ENCODE measurements at places on chromosomes 13 and 19.

- DNase-seq: no peak
Measured at GRCh38 chr13:51246418-51247277, 24.4 kb downstream of the FAM124A start.

DNA sequence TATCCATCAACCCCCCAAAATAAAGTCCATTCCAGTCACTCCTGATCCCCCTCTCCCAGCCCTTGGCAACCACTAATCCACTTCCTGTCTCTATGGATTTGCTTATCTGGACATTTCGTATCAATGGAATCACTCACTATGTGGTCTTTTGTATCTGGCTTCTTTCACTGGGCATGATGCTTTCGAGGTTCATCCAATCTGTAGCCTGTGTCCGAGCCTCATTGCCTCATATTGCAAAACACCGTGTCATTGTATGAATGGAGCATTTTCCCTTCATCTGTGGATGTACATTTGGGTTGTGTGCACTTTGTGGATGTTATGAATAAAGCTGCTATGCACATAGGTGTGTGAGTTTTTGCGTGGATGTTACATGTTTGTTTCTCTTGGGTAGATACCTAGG lies 1.4 kb upstream of the FZR1 start:
- DNase-seq: no peak

GRCh38 chr19:14650161-14650560 lies 24.5 kb downstream of the ADGRE3 start:
- no peak for DNase-seq

GRCh38 chr13:47774671-47774994 lies 226.4 kb downstream of the SUCLA2 start:
- DNase-seq: no peak

- DNase-seq: no peak
Measured at GRCh38 chr19:42285541-42285941, 16.4 kb upstream of the PRR19 start.

DNA sequence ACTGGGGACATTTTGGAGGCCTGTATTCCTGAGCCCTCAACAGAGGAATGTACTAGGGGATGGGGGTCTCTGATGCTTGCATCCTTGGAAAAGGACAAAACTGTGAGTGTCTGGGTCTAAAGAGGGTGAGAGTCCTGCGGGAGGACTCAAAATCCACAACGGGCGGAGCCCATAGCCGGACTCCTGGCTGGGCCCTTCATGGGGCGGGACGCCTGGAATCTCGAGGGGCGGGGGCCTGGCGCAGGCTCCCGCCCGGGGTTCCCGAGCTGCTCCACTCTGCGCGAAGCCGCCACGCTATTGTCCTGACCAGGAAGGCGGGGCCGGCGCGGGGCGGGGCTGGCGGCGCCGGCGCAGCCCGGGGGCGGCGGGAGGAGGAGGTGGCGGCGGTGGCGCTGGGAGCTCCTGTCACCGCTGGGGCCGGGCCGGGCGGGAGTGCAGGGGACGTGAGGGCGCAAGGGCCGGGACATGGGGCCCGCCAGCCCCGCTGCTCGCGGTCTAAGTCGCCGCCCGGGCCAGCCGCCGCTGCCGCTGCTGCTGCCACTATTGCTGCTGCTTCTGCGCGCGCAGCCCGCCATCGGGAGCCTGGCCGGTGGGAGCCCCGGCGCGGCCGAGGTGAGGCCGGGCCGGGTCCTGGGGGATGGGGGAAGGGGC lies at the start of gene APLP1:
APLP1 (plus strand) TSS at position 403 of the 651 bp plus-strand sequence; CDS start at position 466, 63 bp downstream.
- peak; percentile 88 for DNase-seq

GRCh38 chr19:6752256-6753177 lies 13.0 kb downstream of the TRIP10 start:
- DNase-seq: no peak

DNA sequence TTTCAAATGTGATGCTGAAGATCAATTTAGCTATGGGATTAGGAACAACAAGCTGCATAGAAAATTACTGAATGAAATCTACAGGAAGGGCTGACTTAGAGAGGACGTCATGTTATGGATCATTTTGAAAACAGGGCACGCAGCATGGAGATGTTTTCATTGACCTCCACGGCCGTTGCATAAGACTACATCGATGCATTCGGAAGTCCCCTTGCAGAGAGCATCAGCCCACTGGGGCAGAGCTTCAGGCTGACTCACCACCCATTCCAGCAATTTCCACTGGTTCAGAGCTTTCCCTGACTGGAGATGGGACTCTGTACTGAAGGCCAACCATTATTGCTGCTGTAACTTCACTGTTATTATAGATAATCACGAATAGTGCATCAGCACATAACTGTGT lies 305.3 kb downstream of the IRS2 start:
- no peak for DNase-seq

GRCh38 chr19:41376241-41376997 lies at the start of gene TMEM91:
Gene TMEM91, plus strand, starts transcription at chr19:41376533. Its CDS starts 1,777 bp downstream, at chr19:41378310.
- DNase-seq: peak; percentile 62

GRCh38 chr13:32001154-32001768 lies 30.3 kb upstream of the FRY start:
- no peak for DNase-seq

DNA sequence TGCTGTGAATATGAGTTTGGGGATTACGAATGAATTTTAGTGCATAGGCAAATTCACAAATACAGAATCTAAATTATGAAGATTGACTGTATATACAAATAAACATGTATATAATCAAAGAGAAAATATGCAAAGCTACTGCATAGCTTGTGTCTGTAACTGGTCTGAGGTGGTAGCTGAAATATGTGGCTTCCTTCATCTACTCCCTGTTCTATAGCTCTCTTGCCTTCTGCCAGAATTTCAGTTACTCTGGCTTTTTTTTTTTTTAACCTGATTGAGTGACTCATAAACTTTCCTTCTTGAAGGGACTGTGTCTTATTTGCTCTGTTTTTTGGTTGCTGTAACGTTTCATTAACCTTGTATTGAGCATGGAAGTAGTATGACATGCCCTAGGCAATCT lies 26.6 kb downstream of the DNAJC3 start:
- no peak for DNase-seq

DNA sequence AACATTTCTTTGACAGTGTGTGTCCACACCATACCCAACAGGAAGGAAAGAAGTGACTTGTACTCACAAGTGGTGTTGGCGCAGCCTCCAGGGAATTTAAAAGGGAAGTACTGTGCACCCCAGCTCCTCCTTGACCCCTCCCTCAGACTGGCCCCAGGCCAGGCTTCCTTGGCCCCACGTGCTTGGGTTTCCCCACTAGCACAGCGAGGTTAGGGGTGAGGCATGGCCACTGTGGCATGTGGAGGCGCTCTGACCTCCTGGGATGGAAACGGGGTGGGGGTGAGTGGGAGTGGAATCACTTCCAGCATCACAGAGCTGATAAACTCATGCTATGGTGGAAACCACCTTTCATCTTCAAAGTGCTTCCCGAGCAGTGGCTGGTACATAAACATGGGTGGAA lies 168.6 kb downstream of the ZNF536 start:
- DNase-seq: no peak

DNA sequence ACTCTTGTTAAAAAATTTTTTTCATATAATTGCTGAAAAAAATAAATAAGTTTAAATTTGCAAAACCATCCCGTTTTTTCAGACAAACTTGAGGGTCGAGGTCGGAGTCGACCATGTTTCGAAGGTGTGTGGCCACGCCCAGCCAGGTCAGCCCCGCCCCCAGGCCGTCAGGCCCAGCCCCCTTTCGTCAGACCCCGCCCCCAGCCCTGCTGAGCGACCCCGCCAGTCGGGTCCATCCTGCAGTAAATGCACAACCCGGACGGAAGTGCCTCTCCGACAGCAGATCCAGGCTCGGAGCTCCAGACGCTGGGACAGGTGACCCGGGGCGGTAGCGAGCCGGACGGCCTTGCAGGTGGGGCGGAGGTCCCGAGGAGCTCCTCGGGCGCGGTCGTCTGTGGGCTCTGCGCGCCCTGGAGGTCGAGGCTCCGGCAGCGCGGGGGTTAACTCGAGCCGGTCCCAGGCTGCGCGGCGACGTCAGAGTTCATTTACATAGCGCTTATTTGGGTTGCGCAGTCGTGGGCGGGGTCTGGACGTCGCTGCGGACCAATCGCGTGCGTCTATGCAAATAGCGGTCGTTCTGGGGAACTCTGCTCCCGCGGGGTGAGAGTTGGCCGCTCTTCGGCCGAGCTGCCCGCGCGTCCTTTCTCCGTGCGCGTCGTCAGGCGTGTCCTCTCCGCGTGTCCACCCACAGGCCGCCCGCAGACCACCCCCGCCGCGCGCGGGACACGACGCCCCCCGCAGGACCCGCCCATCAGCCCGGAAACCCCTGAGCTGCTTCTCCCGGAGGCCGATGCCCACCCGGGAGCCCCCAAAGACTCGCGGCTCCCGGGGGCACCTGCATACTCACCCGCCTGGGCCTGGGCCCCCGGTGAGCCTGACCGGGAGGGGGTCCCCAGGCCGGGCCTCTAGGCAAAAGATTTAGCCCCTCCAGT lies at the start of gene OCEL1:
OCEL1 (plus strand) TSS at position 225 of the 932 bp plus-strand sequence; CDS start at position 247, 22 bp downstream.
- DNase-seq: peak; percentile 98

- DNase-seq: no peak
Measured at GRCh38 chr19:42064432-42064831, 5.6 kb downstream of the GRIK5 start.

DNA sequence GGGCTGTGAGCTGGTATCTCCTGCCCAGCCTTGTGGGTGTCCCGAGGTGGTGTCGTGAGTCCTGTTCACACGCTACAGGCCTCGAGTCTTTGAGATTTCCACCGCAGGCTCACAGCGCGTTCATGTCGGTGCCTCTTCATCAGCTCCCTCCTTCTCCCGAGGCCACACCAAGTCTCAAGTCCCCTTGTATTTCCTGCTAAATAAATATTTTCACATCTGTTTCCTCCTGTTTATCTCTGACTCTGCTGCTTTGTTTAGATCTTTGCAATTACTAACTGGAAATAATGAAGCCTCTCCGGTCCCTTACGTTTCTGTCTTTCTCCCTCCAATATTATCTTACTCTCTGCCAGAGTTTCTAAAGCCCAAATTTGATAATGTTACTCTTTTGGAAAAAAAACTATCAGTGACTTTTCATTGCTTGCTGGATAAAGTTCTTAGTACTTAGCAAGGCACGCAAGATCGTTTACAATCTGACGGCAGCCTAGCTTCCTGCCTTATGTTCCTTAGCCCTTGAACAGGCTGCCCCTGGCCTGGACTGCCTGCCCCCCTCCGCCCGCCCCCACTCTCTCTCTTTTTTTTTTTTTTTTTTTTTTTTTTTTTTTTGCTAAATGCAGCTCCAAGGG lies 130.5 kb upstream of the RNF113B start:
- no peak for DNase-seq

- no peak for DNase-seq
Measured at GRCh38 chr13:78305171-78305570, 298.2 kb downstream of the POU4F1 start.

DNA sequence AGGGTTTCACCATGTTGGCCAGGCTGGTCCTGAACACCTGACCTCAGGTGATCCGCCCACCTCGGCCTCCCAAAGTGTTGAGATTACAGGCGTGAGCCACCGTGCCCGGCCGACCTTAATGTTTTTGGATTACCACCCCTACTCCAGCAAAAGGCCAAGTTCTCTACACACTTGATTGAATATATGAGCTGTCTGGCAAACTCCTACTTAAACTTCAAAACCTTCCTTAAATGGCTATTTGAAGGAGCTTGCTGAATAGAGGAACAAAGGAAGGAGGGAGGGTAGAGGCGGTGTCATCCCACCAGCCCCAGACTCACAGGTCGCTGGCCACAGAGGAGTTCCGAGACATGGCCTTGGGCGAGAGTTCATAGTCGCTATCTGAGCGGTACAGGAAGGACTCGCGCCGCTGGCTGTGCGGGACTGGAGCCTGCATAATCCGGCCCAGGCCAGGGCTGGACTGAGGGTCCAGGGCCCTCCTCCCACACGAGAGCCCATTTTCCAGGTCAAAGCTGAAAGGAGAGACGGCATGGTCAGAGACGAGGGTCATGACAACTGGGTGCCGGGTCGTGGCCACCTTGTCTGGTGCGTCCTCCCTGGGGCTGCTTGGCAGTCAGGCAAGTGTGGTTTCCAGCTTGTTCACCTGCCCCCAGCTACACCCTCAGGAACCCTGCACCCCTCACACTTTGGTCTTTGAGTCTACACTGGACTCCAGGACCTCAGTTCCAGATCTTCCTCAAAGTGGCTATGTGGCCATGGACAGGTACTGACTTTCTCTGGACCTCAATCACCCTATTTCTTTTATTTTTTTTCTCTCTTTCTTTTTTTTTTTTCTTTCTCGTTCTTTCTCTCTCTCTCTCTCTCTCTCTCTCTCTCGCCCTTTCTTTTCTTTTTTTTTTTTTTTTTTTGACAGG lies 4.2 kb downstream of the PDE4C start:
- DNase-seq: no peak

DNA sequence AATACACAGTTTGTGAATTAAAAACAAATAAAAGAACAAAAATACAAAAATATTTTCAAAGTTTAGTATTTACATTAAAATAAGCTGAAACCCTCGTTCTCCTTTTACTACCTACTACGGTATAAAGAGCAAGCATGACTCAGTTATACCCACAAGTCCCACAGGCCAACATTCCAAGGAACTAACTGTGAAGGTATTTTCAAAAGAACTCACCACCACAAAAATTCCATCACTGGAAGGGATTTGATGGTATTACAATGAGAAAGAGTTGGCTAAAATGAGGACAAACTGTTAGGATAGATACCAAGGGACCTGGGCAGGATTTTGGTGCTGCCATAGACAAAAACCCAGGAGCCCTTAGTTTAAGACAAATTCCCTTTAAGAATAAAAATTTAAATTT lies 122.7 kb downstream of the TBC1D4 start:
- no peak for DNase-seq

GRCh38 chr19:44553478-44554171 lies 24.1 kb upstream of the CEACAM20 start:
- no peak for DNase-seq
